Activated CD4-positive, alpha-beta T cell treated with anti-CD3 and anti-CD28 coated beads, Interleukin-2, amount 50 U/mL, for 16 hours (primary cell): ENCODE measurements at places on chromosomes 13 and 19.

DNA sequence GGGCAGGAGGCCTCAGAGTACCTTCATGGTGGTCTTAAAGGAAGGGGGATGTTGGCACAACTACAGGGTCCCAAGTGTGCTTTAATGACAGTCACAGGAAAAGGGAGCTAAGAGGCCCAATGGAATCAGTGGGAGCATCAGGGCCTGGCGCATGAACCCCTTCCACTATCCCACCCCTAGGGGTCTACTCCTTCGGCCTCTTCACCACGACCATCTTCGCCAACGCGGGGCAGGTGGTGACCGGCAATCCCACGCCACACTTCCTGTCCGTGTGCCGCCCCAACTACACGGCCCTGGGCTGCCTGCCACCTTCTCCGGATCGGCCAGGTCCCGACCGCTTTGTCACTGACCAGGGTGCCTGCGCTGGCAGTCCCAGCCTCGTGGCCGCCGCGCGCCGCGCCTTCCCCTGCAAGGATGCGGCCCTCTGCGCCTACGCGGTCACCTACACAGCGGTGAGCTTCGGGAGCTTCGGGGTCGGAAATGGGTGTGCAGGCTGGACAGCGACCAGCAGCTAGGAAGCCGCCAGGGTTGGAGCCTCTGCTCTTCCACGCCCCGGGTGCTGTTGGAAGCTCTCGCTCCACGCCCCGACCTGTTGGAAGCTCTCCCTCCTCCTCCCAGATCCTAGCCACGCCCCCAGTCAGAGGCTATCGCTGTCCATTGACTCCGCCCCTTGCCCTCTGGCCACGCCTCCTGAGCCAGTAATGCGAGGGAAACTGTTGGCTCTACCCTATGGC lies 6.0 kb downstream of the PLPPR2 start:
- no peak for DNase-seq

DNA sequence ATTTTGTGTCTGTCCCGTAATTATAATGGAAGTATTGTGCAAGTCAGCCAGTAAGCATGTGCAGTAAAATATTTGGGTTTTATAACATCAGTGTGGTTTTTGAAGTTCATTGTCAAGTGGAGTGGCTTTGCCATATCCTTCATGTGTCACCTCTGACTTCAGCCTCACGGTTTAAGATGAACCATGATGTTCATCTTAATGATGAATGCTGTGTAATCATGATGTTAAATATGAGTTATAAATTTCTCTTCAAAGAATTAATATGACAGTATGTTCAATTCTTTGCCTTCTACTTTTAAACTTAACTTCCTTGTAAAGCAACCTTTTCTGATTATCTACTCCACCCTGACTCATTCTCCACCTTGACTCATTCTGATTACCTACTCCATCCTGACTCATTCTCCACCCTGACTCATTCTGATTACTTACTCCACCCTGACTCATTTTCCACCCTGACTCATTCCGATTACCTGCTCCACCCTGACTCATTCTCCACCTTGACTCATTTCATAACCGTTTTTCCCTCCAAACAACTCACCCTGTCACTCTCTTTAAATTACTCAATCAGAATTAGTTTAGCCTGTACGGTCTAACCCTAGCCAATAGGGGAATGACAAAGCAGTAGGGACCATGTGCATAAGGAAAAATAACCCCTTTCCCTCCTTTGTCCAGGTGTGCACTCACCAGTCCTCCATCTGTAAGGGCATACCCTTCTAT lies 50.3 kb upstream of the ANKRD10 start:
- peak; percentile 95 for DNase-seq

DNA sequence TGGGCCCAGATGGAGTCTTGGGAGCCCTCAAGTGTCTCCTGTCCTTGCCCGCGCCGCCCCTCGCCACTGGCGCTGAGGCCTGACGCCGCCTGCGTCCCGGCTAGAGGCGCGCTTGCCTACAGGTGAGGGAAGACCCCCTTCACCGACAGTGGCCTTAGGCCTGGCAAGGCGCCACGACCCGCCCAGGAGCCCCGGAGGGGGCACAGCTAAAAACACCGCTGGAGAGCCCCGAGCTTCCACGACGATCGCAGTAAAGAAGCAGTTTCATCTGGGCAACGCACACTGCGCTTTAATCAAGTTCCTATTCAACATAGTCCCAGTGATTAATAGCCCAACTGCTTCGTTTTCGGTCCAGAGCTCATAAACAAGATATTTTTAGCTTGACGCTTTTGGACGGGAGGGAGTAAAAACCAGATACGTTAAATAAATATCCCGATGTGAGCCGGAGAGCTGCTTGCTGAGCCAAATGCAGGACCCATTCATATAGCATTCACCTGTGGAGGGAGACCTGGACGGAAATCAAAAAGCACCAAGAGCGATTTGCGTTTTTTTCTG lies 1.5 kb upstream of the CEBPA start:
- DNase-seq, result no peak

- DNase-seq, result no peak
Observed at GRCh38 chr13:78594456-78594975, 8.8 kb downstream of the POU4F1 start.

- DNase-seq, result peak; percentile 96
Observed at GRCh38 chr19:510606-511100, 3.4 kb downstream of the TPGS1 start.

DNA sequence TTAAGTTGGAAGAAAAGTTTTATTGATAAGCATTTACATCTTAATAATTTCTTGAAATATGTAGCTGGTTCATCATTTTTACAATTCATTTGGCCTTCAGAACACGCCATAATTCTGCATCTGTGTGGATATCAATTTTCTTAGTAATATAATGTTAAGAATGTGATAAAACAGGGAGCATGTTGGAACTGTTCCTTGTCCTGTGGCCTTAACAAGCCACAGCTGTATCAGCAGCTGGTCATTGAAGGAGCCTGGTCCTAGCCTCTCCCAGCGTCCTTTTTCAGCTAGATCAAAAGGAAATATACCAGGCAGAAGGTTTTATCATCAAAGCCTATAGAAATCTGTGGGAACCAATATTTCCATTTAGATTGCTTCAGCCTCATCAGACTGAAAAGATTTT lies 421.8 kb downstream of the SPRY2 start:
- no peak for DNase-seq

- no peak for DNase-seq
Observed at GRCh38 chr13:43238341-43239083, 215.1 kb downstream of the DNAJC15 start.

DNA sequence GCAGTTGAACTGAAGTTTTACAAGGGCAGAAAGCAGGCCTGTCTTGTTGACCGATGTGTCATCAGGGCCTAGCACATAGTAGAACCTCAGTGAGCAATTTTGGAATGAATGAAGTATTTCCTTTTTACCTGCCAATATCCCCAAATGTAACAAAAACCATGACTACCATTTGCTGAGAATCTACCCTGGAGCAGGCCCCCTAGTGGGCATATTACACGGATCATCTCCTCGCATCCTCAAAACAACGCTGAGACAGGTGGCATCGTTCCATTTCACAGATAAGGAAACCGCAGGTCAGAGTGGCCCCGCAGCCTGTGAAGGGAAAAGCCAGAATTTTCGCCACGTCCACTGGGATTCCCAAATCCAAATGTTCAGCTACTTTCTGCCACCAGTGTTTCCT lies 77.9 kb downstream of the CACNA1A start:
- peak; percentile 16 for DNase-seq

DNA sequence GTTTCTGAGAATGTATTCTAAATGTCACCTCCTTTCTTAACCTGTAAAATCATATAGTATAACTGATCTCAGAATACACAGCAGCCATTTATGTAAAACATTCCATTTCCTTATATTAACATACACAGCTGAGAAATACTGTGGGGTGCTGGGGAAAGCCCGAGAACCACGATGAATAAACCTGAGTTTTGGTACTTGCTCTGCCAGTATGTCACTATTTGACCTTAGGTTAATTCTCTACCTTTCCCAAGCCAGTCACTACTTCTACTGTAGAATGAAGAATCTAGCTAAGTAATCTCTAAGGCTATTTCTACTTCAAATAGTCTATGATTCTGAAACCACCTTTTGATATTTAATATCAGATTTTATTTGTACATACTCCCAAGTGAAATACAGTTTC lies 173.7 kb downstream of the TBC1D4 start:
- no peak for DNase-seq

GRCh38 chr13:79908381-79908780 lies 427.4 kb downstream of the NDFIP2 start:
- DNase-seq, result no peak

- DNase-seq, result no peak
Observed at GRCh38 chr13:38341149-38341692, 8.4 kb upstream of the UFM1 start.

GRCh38 chr19:13887018-13887436 lies 10.1 kb downstream of the NANOS3 start:
- DNase-seq, result peak; percentile 34

DNA sequence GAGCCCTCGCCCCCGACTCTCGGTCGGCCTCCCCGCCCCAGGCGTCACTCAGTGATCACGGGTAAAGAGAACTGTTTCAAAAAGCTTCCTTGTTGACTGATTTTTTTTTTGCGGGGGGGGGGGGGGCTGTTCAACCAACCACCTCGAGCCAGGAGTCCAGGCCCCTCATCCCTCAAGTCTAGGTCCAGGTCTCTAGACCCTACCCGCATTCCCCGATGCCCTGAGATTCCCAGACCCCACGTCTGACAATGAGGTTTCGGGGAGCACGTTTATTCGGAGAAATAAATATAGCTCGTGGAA lies 4.3 kb downstream of the HRC start:
- DNase-seq, result no peak

DNA sequence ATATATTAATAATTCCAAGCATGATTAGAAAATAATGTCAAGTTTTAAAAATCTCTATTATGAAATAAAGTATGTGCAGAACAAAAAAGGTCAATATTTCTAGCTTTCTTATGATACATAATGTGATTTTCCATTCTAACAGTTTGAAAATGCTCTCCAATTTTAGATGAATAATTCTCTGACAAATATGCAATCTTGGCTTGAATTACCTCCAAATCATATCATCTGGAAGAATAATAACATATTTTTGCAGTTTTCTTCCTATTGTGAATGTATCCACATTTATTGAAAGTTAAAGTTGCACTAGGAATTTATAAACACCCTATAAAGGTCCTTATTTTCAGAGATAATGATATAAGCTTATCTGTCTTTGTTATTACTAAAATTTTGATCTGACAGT lies 548.5 kb upstream of the SLC10A2 start:
- no peak for DNase-seq

DNA sequence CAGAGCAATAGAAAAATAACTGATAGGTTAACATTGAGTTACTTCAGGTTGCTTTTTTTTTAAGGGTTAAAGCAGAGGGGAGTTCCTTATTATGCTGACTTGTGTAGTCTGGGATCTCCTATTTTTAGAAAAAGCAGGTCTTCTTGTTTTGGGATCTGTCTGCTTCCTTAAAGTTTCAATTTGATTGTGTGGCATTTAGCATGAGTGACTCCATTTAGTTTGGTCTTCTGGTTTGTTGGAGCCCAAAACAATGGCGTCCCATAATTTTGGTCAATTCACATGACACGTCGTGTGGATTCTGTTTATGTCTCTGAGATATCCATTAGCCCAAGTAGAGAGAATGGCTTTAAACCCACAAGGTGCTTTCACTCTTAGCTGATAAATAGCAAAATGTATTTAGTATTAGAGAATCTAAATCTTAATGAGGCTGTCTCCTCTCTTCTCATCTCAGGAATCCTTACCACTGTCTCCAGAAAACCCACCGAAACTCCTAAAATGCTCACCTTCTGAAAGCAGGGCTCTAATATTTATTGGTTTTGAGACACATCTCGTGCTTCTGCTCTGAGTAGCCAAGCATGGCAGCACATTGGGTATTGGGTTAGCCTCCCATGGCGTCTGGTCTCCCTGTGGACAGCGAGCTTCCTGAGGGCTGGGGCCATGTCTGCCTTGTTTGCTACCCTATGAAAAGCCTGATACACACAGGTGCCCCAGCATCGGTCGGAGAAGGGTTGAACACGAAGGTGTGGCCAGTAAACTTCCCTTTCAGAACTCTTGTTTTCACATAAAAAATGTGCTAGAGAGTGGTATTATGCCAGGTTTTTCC lies 67.2 kb upstream of the GPR183 start:
- DNase-seq, result no peak

DNA sequence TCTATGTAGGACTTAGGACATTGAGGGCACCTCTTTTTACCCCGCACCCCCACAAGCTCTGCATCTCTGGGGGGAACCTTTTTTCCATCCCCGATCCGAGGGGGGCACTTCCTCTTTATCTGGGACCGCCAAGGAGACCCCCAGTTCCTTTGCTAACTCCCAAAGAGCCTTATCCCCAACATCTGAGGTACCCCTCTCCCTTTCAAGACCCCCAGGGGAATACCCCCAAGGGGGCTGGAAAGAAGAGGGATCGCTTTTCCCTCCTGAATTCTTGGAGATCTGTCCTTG lies 1.1 kb downstream of the TNFSF9 start:
- DNase-seq, result no peak

DNA sequence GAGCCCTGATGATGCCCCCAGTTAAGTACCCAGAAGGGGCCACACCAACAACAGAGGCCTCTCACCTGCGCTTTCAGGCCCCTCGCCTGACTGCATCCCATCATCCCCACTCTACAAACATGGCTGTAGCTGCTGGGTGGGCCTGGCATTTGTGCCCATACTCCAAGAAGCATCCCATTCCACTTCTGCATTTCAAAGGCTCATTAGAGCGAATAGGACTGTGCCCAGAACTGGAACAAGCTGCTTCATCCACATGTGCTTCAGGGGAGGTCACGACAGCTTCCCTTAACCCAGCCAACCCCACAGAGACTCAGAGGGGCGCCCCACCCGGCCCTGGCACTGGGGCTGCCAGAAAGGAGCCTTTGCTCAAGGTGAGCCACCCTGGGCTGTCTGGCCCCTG lies 156.9 kb downstream of the SIPA1L3 start:
- DNase-seq, result no peak

- no peak for DNase-seq
Observed at GRCh38 chr19:33399745-33400681, 26.5 kb downstream of the CEBPG start.

DNA sequence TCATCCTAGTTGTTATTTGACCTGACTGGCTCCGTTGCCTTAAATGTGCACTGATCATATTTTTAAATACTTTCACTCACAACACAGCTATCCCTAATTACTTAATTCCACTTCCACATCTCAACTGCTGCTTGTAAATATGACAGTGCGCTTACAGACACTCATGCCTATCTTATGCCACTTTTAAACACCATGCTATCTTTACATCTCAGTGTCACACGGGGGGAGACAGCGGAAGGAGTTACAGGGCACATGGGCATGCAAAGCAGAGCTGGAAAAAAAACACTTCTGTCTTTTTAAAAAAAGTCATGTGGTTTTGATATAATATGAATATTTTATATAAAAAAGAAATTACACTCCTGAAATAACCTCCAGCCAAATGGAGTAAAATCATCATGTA lies 44.1 kb downstream of the SMAD9 start:
- no peak for DNase-seq

- DNase-seq, result peak; percentile 45
Observed at GRCh38 chr19:8517551-8518442, 3.8 kb upstream of the ZNF414 start.

DNA sequence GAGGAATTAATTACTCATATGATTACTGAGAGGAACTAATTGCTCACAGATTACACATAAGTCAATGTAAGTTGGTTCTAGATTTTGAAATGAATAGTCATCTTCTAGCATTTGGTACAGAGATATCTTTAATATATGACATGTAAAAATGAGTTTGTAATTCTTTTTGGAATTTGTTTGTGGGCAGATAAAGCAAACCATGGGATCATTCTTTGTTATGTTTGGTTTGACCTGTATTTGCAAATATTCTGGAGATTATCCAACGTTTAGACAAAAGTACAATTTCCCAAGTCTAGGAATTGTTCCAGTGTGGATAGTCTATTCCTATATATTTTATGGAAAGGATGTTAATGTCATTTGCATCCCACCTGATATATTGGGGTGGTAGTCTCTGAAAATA lies 309.6 kb upstream of the EDNRB start:
- DNase-seq, result no peak

GRCh38 chr13:97301382-97302095 lies 79.4 kb downstream of the MBNL2 start:
- DNase-seq, result no peak
